ENCODE measurements at places on chromosomes 16 and 17.

GRCh38 chr17:57561072-57561861 lies 183.8 kb downstream of the CCDC182 start:
- peak; percentile 34 for DNase-seq

- DNase-seq, result no peak
Measured at GRCh38 chr17:4609761-4610160, 25.4 kb downstream of the SMTNL2 start.

DNA sequence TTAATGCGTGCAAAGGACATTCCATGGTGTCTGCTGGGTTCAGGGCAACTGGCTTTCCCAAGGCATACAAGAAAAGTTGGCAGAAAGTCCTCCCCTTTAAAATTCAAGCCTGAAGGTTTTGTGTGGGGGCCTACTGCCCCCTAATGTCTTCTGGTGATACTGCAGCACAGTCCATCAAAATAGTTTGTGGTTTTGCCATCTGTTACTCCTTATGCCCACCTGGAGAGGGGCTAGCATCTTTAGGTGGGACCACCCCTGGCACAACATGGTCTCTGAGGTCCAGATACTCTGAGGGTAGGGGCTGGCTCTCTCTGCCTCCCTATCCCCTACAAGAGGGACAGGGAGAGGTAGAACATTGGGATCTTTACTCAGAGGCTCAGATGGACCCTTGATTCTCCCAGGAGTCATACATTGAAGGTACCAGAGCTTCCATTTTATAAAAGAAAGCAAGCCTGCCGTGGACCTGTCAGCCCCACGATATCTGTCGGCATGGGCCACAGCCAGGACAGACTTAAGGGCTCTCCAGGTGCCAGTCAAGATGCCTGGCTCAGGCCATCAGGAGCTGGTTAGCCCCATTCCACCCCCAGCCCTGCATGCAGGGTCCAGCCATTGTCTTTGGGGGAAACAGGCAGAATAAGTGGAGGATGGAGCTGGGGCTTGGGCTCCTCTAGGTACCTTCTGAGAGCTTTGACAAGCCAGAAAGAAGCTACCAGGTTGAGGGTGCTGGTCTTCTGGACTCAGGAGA lies 6.3 kb downstream of the ESRP2 start:
- peak; percentile 83 for DNase-seq

- DNase-seq, result no peak
Measured at GRCh38 chr17:75091855-75092327, 4.1 kb downstream of the SLC16A5 start.

DNA sequence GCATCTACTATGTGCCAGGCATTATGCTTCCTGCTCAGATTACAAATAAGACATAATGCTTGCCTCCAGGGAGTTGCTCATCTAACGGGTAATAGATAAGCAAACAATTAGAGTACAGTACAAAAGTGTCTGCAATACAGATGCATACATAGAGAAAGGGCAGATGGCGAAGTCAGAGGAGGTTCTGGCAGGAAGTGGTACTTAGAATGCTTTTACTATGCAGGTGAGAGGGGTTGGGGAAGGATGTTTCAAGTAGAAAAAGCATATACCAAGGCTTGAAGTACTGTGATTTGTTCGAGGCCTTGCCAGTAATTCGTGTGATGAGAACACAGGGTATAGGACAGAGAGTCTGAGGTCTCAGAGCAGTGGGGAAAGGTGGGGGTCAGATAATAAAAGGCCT lies 349.8 kb downstream of the UTP18 start:
- DNase-seq, result no peak

Measured in NAMALWA (cell line).